ENCODE measurements at places on chromosomes 6 and 20.

- peak; percentile 79 for DNase-seq
Observed at GRCh38 chr6:27472182-27472616, 706 bp downstream of the ZNF184 start.

GRCh38 chr6:112180095-112180820, 74.1 kb downstream of the LAMA4 start:
- DNase-seq, result no peak

GRCh38 chr20:15862178-15862577, 711.1 kb downstream of the KIF16B start:
- DNase-seq, result no peak

DNA sequence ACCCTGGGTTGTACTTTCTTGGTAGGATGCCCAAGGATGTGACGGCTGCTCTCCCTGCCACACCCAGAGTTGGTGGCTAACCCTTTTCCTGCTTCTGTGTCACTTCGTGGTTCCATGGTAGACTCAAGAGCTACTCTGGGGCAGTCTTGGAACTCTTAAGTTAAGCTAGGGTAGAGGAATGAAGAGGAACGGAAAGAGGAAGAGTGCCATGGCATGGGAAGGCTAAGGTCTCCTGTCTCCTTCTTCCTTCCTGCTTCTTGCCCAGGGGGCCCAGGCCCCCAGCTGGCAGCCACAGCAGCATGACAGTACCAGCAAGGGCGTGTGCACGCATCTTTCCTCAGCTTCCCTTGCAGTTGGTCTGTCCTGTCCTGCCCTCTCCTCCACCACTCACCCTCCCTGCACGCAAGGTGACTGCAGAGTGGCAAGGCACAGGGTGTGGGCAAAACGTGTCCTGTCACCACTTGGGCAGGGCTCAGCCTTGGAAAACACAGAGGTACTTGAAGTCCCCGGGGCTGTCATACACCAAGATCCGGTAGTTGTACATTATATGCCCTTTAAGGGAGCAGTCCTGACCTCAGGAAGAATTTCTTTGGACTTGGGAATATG, 39.8 kb upstream of the TGM3 start:
- no peak for DNase-seq

DNA sequence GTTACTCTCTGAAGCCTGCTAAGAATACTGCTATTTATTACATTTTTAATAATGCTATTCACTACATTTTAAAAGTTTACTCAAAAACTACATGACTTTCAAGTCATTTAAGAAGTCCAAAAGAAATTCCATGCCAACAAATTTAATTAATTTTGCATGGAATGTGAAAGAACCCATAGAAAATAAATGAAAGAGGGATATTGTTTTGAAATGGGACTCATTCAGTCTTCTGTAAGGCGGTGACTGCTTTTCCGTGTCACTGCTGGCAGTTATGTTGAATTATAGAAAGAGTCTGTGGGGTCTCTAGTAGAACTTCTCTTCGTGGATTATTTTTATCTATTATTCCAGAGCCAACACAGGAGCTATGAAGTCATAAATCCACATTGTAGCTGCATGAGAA, 211.2 kb downstream of the LAMA2 start:
- DNase-seq, result no peak

DNA sequence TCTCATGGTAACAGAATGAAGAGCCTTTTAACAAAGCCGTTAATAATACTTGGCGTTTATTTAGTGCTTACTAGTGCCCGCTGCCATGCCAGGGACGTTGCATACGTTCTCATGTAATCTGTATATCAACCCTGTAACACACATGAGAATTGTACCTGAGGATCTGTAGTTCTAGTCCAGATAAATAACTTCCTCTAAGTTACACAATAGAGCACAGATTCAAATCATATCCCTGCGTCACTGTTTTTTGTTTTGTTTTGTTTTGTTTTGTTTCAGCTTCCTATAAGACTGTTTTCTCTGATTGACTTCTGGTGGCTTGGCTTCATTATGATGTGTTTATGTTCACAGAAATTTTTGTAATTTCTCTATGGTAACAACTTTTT, 553 bp downstream of the ZSCAN16 start:
- no peak for DNase-seq

- DNase-seq, result no peak
Observed at GRCh38 chr6:11810039-11810541, 31.5 kb upstream of the ADTRP start.

DNA sequence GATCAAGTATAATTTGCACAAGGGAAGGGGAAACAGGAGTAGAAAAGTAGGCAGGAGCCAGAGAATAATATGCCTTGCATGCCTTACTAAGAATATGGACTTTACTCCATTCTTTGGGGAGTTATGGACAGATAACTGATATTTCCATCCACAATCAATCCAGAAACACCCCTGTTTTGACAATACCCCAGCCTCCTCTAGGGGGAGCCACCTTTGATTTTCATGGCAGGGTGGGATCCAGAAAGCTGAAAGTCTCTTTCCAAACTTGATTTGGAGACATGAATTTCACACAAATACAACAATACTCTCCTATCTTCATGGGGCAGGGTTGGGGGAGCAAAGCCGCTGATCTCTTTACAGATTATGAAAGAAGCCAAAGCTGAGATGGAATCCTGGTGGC, 404.1 kb downstream of the FOXA2 start:
- DNase-seq, result no peak

- no peak for DNase-seq
Observed at GRCh38 chr20:13158369-13158768, 62.7 kb upstream of the ISM1 start.

GRCh38 chr6:157287247-157287850, 36.0 kb downstream of the TMEM242 start:
- DNase-seq, result no peak

GRCh38 chr6:123316733-123317323, 319.9 kb downstream of the TRDN start:
- no peak for DNase-seq

DNA sequence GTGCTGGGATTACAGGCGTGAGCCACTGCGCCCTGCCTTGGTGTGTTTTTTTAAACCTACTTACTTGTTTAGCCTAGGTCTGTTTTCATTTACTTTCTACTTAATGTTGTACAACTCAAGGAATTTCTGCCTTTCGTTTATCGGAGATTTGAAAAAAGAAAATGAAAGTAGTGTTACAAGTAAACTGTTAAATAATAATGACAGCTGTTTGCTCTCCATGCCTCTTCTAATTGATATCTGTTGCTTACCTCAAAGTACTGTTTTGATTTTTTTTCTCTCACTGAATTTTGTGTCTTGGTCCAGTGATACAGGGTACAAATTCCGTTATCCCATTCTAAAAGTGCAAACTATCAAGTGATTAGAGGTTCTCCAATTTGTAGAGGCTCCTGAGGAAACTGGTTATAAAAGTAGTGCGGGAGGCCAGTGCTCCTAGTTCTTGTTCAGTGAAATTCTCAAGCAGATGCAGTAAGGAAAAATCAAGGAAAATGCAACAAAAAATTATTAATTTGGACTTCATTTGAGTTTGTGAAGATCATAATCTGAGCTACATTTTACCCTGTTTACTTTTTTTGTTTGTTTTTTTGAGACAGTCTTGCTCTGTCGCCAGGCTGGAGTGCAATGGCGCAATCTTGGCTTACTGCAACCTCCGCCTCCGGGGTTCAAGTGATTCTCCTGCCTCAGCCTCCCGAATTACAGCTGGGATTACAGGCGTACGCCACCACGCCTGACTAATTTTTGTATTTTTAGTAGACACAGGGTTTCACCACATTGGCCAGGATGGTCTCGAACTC, 2.2 kb downstream of the UBR2 start:
- no peak for DNase-seq

GRCh38 chr6:67935976-67936477, 699.1 kb upstream of the ADGRB3 start:
- no peak for DNase-seq

DNA sequence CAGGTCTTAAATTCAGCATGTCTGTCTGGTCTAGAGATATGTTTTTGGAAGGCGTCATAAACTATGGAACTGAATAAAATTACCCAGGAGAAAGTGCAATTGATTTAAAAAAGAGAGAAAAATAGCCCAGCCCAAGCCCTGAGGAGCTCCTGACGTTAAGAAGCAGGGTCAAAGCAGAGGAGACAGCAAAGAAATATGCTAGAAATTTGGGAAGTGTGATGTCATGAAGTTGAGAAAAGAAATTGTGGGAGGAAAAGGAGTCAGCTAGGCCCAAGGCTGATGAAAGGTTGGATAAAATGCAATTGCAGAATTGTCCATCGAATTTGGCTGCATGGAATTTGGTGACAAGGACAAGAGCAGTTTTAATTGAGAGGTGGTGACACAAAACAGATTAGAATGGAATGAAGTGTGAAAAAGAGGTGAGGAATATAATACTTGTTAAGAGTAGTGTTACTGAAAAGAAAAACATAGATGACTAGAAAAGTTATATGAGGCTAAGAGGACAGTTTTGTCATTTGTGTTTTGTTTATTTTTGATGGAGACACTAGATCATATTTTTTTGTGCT, 381.6 kb downstream of the LAMA2 start:
- DNase-seq, result no peak

- no peak for DNase-seq
Observed at GRCh38 chr6:88490195-88490907, 324.2 kb upstream of the CNR1 start.

GRCh38 chr6:87029711-87030314, 65.1 kb downstream of the CGA start:
- no peak for DNase-seq

GRCh38 chr6:41964201-41964887, 22.7 kb upstream of the CCND3 start:
- DNase-seq, result peak; percentile 60

- DNase-seq, result no peak
Observed at GRCh38 chr6:41302638-41303037, 16.2 kb upstream of the TREM1 start.

DNA sequence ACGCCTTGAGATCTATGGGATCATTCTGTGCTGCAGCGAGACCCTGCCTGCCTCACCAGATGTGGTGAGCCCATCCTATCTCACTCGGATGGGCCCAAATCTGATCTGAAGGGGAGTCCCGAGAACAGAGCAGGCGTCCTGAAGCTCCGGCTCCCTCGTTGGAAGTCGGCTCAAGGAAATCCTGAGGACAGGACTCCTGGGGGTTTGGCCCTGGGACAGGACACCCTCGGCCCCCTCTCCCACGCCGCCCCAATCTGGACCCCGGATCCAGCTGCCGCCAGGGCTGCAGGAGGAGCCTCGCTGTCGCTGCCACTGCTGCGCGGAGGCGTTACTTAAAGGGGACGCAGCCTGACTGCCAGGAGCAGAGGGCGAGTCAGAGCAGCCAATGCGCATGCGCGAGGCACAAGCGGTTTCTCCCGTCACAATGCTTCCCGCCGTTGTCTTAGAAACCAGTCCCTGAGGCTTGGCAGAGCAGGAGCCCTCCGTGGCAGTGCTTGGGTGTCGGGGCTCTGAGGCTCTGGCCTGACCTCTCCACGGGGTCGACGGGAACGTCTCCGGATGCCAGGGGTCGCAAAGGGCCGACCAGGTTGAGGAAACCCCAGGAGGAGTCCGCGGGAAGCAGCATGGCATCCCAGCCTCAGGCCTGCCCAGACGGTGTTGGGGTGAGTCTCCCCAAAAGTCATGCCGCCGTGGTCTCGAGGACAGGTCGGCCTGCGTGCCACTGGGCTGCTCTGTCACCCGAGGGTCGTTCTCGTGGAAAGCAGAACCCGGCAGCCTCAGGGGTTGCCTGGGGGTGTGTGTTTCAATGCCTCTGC, 1567.8 kb upstream of the DEFB115 start:
- DNase-seq, result peak; percentile 66

GRCh38 chr6:69915346-69915745, 49.0 kb downstream of the COL19A1 start:
- no peak for DNase-seq

GRCh38 chr6:161631676-161632194, 357.9 kb upstream of the AGPAT4 start:
- no peak for DNase-seq

- DNase-seq, result no peak
Observed at GRCh38 chr6:128731249-128732165, 151.4 kb upstream of the LAMA2 start.

GRCh38 chr6:42106112-42107023, 36.1 kb downstream of the C6orf132 start:
- DNase-seq, result no peak

- DNase-seq, result no peak
Observed at GRCh38 chr20:3767110-3767426, 485 bp downstream of the ADISSP start.

GRCh38 chr6:166318649-166319600, 10.7 kb upstream of the PRR18 start:
- DNase-seq, result peak; percentile 46

- DNase-seq, result no peak
Observed at GRCh38 chr6:17863901-17864754, 123.3 kb downstream of the KIF13A start.

DNA sequence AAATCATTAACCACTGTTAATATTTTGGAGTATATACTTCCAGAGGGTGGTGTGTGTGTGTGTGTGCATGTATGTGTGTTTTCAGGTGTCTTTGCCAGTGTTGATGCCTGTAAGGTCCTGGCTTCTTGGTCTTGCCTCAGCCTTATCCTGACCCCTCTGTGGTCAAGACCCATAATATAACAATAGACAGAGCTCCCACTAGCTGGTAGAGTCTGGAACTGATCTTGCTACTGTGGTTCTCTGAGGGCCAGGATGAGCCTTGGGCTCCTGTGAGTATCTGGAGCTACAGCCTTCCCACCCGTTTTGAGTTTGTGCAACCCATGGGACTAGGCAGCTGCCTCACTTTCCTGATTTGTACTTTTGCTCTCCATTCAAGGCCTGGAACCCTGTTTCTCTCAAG, 191.0 kb downstream of the IBTK start:
- no peak for DNase-seq

DNA sequence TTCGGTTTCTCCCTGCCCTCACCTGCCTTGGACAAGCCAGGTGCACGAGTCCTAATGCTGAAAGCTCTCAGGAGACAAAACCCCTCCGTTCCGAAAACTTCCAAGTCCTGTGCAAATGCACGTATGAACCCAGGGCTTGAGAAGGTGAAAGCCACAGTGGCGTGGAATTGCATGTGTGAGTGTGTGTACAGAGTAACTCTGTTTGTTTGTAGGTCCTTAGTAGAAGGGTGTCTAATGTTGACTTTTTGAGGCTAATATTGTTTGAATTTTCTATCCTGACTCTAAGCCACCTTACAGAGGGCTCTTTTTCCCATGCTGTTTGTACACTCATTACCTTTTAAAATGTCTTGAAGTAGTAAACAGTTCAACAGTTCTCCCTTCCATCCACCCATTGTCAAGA, 129.1 kb downstream of the FOXA2 start:
- no peak for DNase-seq

DNA sequence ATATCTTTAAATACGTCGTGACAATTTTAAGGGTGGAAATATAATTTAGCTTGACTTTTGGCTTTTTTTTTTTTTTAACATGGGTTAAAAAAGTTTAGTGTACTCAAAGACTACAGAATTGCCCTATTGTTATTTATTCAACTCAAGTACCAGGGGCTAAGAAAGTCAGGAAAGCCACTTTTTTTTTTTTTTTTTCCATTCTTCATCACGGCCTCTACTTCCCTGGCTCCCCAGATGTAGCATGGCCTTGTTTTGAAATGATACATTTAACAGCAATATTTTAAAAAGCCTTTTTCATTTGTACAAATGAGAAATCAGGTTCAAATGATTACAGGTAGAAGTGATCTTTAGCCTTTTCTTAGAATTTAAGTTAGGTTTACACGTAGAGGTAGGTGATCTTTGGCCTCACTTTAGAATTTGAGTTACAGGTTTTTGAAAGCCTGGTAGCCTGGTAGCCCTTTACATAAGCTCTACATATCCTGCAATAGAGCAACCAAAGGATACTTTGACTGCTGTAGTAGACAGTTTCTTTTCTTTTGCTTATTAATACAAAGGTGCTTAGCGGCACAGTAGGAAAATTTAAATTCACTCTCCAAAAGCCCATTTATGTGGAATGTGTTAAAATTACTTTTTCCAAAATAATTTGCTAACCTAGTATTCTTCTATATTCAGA, 160.5 kb upstream of the MMS22L start:
- DNase-seq, result no peak

All from activated CD8-positive, alpha-beta memory T cell treated with anti-CD3 and anti-CD28 coated beads, Interleukin-2, amount 50 U/mL, for 48 hours (primary cell).